ENCODE measurements at places on chromosomes 12 and 14. TPM values are rescaled to one million over a fixed set of nuclear protein-coding genes. Genes with fewer than 3 reads are reported as not detected.
A peak's percentile ranks its signal among the peaks of the same experiment; 100 is the strongest.

The HHIPL1 gene
- total RNA-seq, result 4.2 TPM

The PYGL gene
- total RNA-seq, result 22.1 TPM

The RCOR1 gene
- 14.5 TPM for total RNA-seq

The ACOT6 gene
- not detected for total RNA-seq

The ADCY4 gene
- 22.8 TPM for total RNA-seq

The CCT2 gene
- 137 TPM for total RNA-seq

GRCh38 chr14:81028461-81028860 is 73.0 kb downstream of the TSHR start:
- DNase-seq, result no peak
- no peak overlapping the region for H3K4me3 ChIP-seq
- no peak overlapping the region for H3K27ac ChIP-seq
- H3K27me3 ChIP-seq, result no peaks in the 10 kb centered on the region
- no peaks in the 10 kb centered on the region for H3K4me1 ChIP-seq

DNA sequence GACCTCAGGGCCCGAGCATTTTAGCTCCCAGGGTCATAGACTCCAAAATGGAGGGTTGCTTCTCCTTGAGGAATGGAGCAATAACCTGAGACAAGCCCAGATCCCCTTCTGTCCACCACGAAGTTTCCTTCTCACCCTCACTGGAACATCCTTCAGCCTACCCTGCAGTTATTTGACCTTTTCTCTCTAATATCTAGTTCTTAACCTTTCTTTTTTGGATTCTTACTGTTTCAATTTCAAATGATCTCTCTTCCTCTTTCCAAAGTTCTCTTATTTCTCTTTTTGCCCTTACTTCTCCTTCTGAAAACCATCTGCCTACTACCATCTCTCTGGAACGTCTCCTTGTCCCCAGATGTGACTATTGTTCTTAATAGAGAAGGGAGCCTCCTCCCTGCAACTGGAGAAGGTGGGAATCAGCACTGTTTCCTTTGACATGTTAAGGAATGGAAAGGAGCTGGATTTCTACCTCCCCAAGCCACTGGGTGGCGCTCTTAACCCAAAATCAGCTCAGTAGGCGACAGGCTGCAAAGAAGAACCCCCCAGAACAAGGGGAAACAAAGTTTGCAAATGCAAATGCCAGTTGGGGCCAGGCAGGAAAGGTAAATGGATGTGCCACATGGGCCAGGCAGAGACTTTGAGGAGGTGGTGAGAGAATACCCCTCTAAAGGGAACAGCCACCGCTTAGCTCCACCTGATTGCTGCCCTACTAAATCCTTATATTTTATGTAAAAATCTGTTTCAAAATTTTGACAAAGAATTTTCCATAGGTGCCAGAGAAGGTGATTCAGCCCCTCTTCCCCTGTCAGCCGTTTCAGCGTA is 22.4 kb upstream of the PDE1B start:
- H3K4me1 ChIP-seq, result no peaks in the 10 kb centered on the region
- no peak overlapping the region for H3K4me3 ChIP-seq
- H3K27me3 ChIP-seq, result no peaks in the 10 kb centered on the region
- no peak for DNase-seq

DNA sequence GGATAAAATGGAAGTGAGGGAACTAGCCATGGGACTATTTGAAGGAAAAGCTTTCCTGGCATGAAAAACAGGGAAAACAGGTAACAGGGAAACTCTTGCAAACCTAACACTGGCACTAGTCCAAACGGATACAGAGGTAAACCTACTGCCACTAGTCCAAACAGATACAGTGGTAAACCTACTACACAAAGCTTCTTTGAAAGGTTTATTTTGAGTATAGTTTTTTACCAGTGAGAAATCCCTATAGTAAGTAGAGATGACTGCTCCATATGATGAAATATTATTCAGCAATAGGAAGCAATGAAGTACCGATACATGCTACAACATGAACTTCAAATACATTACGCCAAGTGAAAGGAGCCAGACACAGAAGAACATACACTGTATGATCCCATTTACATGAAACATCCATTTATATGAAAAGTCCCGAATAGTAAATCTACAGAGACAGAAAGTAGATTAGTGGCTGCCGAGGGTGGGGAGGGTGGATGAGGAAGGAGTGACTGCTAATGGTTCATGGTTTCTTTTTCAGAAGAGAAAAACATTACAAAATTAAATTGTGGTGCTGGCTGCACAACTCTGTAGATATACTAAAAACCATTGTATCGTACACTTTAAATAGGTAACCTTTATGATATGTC is 25.5 kb downstream of the SPTLC2 start:
- H3K4me3 ChIP-seq, result no peak overlapping the region
- H3K4me1 ChIP-seq, result peaks cover 7% of the 10 kb centered on the region
- no peaks in the 10 kb centered on the region for H3K27me3 ChIP-seq
- H3K27ac ChIP-seq, result no peak overlapping the region

DNA sequence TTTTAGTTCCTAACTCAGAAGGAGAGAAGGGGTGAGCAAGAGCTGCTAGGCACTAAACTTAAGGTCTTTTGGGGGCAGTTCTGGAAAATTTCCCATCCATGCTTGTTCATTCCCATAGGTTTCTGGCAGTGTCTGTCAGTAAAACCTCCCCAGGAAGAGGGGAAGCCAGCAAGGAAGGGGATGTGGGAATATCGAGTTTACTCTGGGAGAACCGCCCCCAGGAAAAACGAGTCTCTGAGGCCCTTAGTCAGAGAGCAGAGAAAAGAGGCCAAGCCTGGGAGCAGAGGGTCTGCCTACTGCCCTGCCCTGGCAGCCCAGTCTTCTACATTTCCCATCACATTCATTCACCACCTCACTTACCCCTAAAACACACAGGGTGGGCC is 55.9 kb downstream of the TMCC3 start:
- H3K4me1 ChIP-seq, result peaks cover 59% of the 10 kb centered on the region
- no peak overlapping the region for H3K4me3 ChIP-seq
- H3K27me3 ChIP-seq, result no peaks in the 10 kb centered on the region
- DNase-seq, result no peak
- H3K27ac ChIP-seq, result peak overlapping the region; percentile 55
- no peaks in the 10 kb centered on the region for H3K36me3 ChIP-seq

DNA sequence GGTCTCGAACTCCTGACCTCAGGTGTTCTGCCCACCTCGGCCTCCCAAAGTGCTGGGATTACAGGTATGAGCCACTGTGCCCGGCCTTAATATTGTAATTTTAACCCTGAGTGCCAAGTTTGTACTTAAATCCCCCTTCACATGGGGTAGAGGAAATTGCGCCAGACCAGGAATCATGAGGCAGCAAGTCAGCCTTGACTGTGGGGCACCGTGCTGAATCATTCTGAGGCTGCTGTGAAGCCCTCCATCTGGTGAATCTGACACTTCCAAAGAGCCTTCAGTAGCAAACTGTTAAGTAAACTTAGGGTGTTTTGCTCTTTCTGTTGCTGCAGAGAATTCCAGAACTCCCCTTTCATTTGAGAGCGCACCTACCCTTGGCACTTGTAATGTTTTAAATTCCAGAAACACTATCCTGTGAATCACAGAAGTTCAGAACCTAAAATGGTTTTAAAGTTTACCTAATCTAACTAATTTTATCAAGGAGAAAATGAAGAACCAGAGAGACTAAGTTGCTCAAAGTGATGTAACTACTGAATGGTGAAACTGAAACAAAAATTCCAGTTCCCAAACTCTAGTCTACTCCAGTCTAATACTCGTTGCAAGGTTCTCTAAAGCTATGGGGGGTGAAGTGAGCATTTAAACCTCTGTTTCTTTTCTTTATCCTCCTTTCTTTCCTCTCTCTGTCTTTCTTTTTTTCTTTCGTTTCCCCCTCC is 7.5 kb downstream of the HEBP1 start:
- H3K36me3 ChIP-seq, result peaks cover 11% of the 10 kb centered on the region
- DNase-seq, result no peak
- peak overlapping the region; percentile 35 for H3K4me3 ChIP-seq
- H3K27ac ChIP-seq, result peak overlapping the region; percentile 71
- no peaks in the 10 kb centered on the region for H3K27me3 ChIP-seq

- no peak for DNase-seq
- H3K4me1 ChIP-seq, result no peaks in the 10 kb centered on the region
- H3K36me3 ChIP-seq, result no peaks in the 10 kb centered on the region
- no peaks in the 10 kb centered on the region for H3K27me3 ChIP-seq
- no peak overlapping the region for H3K27ac ChIP-seq
Observed at GRCh38 chr14:78970677-78971076, 800.5 kb downstream of the NRXN3 start.

DNA sequence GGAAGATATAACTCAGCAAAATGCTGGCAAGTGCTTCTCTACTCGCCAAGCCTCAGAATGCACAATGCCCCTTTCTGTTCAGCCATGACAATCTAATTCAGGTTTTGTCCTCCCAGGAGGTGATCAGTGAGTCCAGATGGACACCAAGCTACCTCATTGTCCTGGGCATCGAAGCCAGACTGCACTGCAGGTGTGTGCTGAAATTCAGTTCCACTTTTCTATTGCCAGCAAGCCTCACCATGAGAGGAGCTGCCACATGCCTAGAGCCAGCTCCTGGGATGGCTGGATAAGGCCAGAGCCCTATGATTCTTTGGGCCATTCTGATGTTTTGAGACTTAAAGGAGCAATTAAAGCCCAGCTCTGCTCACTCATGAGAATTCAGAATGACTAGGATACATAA is 186.7 kb downstream of the GRIN2B start:
- H3K36me3 ChIP-seq, result no peaks in the 10 kb centered on the region
- H3K27me3 ChIP-seq, result no peaks in the 10 kb centered on the region
- DNase-seq, result no peak
- H3K4me3 ChIP-seq, result no peak overlapping the region

DNA sequence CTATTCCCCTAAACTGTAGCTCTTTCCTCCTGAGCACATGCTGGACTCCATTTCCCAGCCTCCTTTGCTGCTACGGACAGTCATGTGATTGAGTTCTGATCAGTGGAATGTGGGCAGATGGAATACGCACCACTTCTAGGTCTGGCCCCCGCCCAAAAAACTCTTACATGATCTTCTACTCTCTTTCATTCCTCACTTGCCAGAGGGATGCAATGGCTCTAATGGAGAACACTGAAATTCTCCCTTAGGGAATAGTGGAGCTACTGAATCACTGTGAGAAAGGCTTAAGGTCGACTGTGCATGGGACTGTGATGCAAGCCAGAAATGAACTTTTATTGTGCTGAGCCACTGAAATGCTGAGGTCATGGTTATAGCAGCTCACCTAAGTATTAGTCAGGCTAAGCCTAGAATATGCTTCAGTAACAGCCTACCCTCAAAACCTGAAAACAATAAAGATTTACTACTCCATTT is 13.0 kb upstream of the TMED2 start:
- H3K36me3 ChIP-seq, result no peaks in the 10 kb centered on the region
- H3K4me3 ChIP-seq, result no peak overlapping the region
- H3K27ac ChIP-seq, result no peak overlapping the region
- H3K4me1 ChIP-seq, result no peaks in the 10 kb centered on the region

- H3K36me3 ChIP-seq, result peaks cover 98% of the 10 kb centered on the region
- no peaks in the 10 kb centered on the region for H3K27me3 ChIP-seq
- no peak overlapping the region for H3K27ac ChIP-seq
- H3K4me1 ChIP-seq, result no peaks in the 10 kb centered on the region
- no peak overlapping the region for H3K4me3 ChIP-seq
- DNase-seq, result no peak
Observed at GRCh38 chr12:130796985-130797686, 41.9 kb downstream of the STX2 start.

- H3K27me3 ChIP-seq, result no peaks in the 10 kb centered on the region
- no peak overlapping the region for H3K27ac ChIP-seq
- no peak overlapping the region for H3K4me3 ChIP-seq
- no peaks in the 10 kb centered on the region for H3K36me3 ChIP-seq
Observed at GRCh38 chr12:64955746-64956145, 131.3 kb downstream of the TBC1D30 start.

GRCh38 chr12:104505095-104505818 is 48.5 kb downstream of the CHST11 start:
- H3K36me3 ChIP-seq, result no peaks in the 10 kb centered on the region
- no peak overlapping the region for H3K27ac ChIP-seq
- peaks cover 5% of the 10 kb centered on the region for H3K4me1 ChIP-seq
- no peak overlapping the region for H3K4me3 ChIP-seq
- no peak for DNase-seq
- H3K27me3 ChIP-seq, result no peaks in the 10 kb centered on the region

GRCh38 chr14:100898935-100899883 is 4.3 kb downstream of the RTL1 start:
- no peak overlapping the region for H3K4me3 ChIP-seq
- peaks cover 25% of the 10 kb centered on the region for H3K4me1 ChIP-seq
- H3K27me3 ChIP-seq, result no peaks in the 10 kb centered on the region
- H3K27ac ChIP-seq, result no peak overlapping the region
- no peaks in the 10 kb centered on the region for H3K36me3 ChIP-seq

GRCh38 chr12:75568393-75568792 is 57.0 kb upstream of the KRR1 start:
- H3K36me3 ChIP-seq, result no peaks in the 10 kb centered on the region
- no peaks in the 10 kb centered on the region for H3K27me3 ChIP-seq
- DNase-seq, result no peak
- H3K4me1 ChIP-seq, result peaks cover 6% of the 10 kb centered on the region

GRCh38 chr12:66755727-66756395 is 77.0 kb upstream of the GRIP1 start:
- no peak overlapping the region for H3K27ac ChIP-seq
- peaks cover 4% of the 10 kb centered on the region for H3K4me1 ChIP-seq
- DNase-seq, result no peak
- H3K27me3 ChIP-seq, result no peaks in the 10 kb centered on the region
- H3K4me3 ChIP-seq, result no peak overlapping the region
- no peaks in the 10 kb centered on the region for H3K36me3 ChIP-seq
